ENCODE measurements at places on chromosomes 13 and 19.

DNA sequence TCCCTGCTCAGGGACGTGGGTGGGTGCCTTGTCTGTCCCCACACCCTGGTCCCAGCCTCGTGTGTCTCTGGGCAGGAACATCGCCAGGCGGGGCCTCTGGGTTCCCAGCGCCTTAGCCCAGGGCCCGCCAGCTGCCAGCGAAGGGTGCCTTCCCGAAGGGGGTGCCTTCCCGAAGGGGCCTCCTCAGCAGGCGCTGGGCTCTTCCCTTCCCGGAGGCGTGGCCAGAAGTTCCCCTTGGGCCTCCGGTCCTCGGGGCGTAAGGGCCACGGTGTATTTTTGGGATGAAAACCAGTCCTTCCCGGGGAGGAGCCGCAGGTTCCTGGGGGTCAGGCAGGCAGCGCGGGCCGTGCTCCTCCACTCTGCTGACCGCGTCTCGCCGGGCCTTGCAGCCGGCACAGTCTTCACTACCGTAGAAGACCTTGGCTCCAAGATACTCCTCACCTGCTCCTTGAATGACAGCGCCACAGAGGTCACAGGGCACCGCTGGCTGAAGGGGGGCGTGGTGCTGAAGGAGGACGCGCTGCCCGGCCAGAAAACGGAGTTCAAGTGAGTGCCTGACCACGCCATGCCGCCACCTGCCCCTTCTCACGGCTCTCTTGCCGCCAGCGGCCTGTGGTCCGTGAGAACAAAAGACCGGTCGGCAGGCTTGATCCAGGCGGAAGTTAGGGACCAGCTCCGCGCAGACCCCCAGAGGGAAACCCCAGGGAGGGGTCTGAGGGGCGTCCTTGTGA, 6.9 kb downstream of the BSG start:
- DNase-seq: no peak

DNA sequence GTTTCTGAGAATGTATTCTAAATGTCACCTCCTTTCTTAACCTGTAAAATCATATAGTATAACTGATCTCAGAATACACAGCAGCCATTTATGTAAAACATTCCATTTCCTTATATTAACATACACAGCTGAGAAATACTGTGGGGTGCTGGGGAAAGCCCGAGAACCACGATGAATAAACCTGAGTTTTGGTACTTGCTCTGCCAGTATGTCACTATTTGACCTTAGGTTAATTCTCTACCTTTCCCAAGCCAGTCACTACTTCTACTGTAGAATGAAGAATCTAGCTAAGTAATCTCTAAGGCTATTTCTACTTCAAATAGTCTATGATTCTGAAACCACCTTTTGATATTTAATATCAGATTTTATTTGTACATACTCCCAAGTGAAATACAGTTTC, 173.7 kb downstream of the TBC1D4 start:
- DNase-seq: no peak

DNA sequence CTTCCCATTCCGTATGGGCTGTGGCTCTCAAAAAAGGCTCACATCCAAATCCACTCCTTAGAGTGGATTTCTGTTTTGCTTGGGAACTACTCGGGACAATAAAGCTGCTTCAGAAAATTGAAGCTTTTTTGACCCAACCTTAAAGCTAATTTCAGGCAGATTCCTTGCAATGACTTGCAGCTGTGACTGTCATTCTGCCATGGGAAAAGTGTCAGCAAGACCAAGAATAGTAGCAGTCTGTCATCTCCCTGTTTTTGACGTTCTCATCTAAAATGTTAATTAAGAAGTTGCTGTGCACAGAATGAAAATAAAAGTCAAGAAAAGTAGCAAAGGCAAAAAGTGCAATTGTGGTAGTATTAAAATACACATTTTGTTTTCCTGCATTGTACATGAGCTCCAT, 304.7 kb downstream of the COG6 start:
- no peak for DNase-seq

DNA sequence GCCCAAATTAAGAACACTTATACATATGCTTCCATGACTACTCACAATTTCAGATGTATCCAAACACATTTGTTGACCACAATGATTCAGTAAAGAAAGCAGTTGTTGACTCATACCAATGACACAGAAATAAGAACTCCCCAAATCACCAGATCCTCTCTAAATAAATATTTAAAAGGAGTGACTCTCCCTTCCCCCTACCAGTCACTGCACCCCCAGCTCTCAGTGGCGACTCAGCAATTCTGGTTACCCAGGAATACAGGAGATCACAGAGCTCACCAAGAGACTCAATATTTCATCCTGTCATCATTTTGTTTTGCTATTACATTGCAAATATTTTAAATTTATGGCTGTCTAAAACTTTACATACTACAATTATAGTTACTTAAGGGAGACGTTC, 131.5 kb downstream of the RGCC start:
- DNase-seq: peak; percentile 72

DNA sequence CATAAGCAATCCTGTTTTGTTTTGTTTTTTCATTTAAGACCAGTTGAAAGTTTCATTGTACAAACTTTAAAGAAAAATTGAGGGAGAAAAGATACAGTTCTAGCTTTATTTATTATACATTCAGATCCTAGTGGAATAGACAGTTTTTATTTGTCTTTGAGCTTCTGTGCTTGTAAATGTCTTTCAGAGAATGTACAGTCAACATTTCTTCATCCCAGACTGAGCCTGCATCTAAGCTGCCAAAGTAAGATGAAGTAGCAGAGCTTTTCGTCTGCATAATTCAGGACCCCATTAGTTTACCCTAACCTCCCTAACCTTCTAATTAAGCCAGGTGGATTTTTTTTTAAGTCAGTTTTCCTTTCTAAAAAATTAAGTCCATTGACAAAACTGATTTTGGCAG, 516.7 kb upstream of the HTR2A start:
- DNase-seq: no peak

Data from hematopoietic multipotent progenitor cell treated with erythropoietin and hydrocortisone succinate and interleukin-3 and kit ligand, for 8 days (in vitro differentiated cells).